T-helper 22 cell (primary cell): ENCODE measurements at places on chromosomes 1 and 21.

DNA sequence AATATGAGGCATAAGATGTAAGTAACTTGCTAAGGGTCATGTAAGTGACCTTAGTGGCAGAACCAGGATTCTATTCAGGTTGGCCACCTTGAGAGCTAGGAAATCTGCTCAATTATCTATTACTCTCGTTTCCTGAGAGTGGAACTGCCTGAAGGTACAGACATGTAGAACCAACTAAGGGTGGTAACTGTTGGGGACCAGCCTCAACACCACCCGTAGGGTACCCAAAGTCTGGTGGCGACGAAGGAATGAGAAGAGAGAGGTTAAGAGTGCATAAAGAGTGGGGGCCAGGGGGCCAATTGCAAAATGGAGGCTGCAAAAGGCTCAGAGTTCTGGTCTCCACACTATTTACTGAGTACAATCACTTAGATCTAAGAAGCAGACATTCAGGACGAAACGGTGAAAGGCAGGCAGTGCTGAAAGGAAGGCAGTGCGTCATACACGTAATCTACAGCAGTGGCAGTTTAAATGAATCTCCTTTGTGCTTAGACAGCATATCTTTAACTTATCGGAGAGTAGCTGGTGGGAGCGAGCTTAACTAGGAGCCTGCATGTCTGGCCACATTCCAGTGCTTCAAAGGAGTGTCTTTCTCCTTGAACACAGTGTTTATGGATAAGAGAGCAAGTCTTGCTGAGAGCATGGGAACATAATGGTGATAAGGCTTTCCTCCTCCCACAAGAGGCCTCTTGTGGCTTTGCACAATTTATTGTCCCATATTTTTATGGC, 25.0 kb downstream of the SRSF4 start:
- DNase-seq, result no peak

- no peak for DNase-seq
Observed at GRCh38 chr1:42765832-42766740, 742 bp downstream of the P3H1 start.

DNA sequence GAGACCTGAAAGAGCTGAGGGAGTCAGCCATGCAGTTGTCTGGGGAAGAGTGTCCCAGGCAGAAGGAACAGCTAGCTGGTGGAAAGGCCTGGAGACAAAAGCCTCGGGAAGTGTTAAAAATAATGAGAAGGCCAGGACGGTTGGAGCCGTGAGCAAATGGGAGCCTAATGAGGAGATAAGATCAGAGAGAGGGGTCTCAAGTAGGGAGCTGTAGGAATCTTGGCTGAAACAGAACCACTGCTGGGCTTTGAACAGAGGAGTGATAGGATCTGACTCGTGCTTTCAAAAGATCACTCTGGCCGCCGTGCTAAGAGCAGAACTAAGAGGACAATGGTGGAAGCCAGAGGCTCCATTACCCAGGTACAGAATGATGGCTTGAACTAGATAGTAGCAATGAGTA, 1.9 kb upstream of the FOXJ3 start:
- no peak for DNase-seq

DNA sequence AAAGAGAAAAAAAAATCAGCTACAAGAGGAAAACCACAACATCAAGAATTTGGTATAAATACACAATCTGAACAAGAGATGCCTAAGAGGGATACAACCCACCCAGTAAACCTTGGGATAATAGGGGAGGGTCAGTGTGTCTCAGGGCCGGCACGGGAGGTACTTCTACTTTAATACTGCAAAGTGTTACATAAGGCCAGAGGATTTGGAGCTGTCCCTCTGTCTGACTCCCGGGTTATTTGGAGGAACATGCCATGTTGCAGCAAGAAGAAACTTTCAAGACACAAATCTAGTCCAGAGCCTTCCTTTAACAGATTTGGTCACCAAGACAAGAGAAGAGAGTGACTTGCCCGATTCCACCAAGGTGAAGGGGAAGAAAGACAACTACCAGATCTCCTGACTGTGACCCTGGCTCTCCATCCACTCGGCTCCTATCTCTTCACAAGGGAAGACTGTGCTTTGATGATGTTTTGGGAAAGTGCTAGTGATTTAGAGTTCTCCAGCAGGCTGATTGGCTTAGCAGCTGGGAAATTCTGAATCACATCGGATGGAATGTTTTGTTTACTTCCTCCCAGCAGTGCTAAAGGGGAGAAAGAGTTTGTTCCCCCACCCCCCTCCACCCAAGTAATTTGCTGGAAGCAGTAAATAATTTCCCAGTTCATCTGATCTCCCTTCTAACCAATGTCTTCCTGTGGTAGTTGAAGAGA, 29.3 kb downstream of the SGIP1 start:
- no peak for DNase-seq

DNA sequence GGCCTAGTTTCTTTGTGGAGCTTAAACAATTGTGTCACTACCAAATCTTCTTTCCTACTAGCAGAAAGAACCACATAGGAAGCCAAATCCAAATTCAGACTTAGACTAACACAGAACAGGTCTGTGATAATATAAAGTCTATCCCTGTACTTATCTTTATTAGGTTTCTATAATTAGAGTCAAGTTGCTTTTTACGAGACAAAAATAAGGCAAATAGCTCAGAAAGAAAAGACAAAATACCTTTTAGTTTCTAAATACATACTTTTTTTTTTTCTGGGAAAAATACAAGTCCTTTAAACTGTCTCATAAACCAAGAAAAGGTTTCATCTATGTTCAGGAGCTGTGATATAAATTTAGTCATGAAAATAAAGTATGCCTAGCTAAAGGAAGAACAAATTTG, 78.9 kb upstream of the LBR start:
- DNase-seq, result no peak

DNA sequence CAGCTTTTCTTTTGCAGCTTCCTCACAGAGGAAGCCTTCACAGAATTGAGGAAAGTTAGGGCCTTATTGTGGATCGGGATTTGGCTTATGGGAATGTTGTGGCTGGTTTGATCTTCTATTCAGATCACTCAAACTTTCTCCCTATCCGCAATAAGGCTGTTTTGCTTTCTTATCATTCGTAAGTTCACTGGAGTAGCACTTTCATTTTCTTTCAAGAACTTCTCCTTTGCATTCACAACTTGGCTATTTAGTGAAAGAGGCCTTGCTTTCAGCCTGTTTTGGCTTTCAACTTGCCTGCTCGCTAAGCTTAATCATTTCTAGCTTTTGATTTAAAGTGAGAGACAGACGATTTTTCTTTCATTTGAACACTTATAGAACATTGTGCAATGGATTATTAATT, 181.9 kb upstream of the B3GALT2 start:
- DNase-seq, result no peak

DNA sequence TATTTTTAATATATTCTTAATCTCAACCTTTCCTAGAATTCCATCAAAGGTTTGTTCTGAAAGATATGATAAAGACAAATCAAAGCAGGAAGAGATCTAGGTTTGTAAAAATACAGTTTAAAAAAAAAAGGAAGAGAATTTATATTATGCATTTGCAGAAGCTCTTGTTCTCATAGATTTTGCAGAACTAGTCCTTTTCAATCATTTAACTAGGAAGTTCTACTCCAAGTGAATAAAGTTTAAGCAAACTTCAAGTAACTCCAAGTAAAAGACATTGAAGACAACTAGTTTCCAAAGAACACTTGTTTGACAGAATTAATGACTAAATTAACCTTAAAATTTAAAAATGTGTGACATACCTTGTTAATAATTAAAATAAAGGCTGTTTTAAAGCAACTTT, 55.9 kb downstream of the HNRNPR start:
- no peak for DNase-seq

- no peak for DNase-seq
Observed at GRCh38 chr1:95790136-95790535, 556.1 kb downstream of the RWDD3 start.

DNA sequence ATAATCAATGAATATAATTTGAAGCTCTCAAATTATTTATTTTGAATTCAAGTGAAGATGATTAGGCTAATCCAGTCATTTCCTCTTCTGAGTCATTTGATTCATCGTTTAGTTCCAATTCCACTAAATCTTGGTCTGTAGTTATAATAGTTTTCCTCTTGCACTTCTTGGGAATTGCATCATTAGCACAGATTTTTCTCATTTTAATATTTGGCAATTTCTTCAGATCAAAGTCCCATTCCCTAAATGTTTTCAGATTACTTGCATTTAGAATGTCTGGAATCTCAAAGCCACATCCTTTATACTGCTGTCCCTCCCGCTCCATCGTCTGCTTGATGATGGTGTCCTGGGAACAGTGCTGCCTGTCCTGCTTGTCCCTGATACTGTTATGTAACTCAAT, 43.5 kb downstream of the MAST2 start:
- no peak for DNase-seq

GRCh38 chr1:207971331-207972219, 60.6 kb upstream of the CD34 start:
- no peak for DNase-seq

DNA sequence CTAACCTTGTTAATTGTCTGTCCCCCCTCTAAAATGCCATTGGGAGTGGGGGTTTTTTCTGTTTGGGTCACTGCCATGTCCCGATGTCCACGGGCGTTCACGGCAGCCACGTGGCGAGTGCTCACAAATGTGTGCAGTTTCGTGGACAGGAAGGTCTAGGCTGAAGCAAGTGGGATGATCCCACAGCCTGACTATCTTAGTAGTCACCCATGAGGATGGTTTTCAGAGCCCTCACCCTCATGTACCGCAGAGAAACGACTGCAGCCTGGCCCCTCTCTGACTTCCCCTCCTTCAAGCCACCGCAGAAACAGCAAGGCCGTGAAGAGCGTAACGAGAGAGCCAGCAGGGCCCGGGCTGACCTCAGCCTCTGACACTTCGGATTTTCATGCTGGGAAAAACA, 52.3 kb upstream of the COX20 start:
- DNase-seq, result no peak

DNA sequence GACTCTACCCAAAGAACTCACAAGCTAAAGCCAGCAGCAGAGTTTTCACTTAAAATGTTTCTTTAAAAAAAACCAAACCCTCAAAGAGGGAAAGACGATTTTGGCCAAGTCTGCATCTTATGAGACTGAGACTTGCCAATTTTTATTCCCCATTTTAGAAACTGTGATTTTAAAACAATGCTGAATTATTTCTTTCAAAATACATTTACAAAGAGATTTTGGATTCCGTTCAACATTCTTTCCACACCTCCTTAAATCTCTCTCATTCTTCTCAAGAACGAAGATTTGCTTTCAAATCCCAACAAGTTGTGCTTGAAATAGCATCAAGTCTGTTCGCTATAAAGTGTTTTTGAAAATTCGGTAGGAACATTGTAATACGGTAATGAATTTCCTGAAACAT, 133.9 kb upstream of the VANGL1 start:
- no peak for DNase-seq
